ACHN (cell line): ENCODE measurements at places on chromosomes 16 and 17.

DNA sequence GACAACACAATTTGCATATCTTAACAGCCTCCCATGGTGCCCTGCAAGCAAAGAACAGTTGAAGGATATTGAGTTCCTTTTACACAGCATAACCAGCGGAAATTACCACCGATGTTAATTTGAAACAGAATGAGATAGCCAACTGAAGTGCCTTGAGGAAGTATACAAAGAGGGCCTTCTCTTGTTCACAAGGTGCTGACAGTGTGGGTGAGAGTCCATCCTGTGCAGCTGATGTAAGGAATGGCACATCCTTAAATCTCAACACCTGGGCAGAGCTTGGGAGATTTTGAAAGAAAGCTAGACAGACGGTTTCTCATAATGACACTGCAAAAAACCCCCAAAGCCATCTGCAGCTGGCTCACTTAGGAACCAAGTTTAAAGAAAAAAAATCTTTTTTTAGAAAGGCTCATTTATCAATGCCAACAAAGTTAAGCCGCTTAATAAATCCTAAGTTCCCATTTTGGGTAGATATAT lies 818.6 kb downstream of the KCNJ2 start:
- no peak for DNase-seq

GRCh38 chr17:39165178-39165840 lies 652 bp downstream of the ARL5C start:
- DNase-seq: no peak

- DNase-seq: no peak
These were observed 14.6 kb downstream of the ADCY7 start for GRCh38 chr16:50280932-50281331.

DNA sequence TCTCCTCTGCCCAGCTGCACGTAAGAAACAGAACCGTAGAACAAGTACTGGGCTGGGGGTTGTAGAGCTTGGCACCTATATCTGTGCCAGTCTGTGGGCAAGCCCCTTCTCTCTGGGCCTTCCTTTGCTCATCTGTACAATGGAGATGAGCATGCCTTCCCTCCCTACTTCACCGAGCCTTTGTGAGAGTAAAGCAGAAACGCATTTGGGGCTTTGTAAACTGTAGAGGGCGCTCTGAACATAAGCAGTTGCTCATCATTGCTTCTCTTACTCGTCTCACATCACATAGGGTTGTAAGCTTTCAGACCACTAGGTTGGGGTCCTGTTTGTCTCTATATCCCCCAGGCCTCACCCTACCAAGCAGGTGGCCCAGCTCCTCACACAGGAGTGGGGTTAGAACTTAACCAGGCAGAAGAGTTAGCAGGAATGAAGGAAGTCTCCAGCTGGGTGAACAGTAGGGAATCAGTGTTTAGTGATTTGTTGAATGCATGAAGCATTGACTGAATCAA lies 15.1 kb downstream of the SAMD14 start:
- peak; percentile 79 for DNase-seq

DNA sequence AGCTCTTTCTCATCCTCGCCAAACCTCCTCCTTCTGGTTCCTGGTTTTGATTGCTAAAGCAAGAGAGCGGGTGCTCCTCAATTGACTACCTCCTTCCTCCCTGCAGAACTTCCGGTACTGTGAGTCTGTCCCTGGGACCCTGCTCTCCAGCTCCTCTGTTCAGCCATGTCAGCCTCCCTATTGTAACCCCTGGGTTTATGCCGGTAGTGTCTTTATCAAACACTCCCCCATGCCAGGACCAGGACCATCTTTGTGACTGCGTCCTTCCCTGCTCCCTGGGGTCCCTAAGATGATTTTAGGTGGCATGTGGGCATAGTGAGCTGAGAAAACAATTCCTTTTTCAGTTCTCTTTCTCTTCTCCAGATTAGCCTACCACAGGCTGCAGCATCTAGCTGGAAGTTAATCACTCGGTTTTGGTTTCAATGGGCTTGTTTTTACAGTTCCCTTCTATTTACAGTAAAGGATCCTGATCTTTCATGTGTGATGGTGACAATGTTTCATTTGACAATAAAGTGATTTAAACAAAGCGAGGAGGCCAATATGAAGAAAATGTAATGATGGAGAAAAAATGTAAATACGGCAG lies 27.7 kb upstream of the IL21R start:
- DNase-seq: no peak

- peak; percentile 46 for DNase-seq
These were observed 25.3 kb downstream of the G6PC3 start for GRCh38 chr17:44095647-44096496.

- no peak for DNase-seq
These were observed 7.3 kb downstream of the BRIP1 start for GRCh38 chr17:61856035-61856434.

DNA sequence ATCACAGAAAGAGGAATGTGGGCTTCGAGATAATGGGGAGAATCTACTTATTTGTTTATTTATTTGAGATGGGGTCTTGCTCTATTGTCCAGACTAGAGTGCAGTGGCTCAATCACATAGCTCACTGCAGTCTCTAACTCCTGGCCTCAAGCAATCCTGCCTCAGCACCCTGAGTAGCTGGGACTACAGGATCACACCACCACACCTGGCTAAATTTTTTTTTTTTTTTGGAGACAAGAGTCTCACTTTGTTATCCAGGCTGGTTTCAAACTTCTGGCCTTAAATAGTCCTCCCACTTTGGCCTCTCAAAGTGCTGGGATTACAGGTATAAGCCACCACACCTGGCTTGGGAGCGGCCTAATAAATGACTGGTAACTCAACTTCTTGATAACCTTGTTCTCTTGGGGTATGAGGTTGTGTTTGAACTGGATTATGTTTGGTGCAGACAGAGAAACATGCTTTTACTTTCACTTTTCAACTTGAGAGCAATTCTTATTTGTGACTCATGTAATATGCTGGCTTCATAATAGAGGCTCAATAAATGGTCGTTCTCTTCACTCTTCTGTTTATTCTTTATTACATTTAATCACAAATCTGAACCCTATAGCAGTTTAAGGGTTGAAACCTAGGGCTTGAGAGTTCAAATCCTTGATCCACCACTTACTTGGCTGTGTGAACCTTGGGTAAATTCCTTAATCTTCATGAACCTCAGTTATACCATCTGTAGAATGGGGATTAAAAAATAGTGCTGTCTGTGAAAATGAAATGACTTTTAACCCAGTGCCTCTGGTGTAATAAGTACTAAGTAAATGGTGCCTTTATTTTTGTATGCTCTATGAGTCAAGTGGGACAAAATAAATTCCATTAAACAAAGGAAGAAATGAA lies 129.1 kb upstream of the HS3ST2 start:
- DNase-seq: no peak

DNA sequence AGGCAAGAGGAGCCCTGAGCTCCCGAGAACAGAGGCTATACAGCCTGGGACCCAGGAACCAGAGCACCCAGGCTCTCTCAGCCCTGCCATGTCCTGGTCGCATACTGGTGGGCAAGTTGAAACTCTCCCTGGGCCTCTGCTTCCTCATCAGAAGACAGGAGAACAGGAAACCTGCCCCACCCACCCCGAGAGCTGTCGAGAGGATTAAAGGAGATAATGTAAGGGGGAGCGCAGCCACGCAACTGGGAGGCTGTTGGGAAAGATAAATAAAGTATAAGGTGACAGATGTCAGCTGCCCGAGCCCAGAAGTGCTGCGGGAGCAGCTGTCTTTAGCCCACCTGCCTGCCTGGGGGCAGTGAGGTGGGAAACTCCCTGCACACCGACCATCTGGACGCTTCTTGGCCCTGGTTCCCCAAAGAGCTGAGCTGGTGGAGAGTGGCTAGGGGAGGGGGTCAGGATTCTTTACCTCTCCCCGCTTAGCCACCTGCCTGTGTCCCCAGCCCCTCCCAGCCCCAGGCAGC lies 6.8 kb downstream of the KIF19 start:
- DNase-seq: no peak

DNA sequence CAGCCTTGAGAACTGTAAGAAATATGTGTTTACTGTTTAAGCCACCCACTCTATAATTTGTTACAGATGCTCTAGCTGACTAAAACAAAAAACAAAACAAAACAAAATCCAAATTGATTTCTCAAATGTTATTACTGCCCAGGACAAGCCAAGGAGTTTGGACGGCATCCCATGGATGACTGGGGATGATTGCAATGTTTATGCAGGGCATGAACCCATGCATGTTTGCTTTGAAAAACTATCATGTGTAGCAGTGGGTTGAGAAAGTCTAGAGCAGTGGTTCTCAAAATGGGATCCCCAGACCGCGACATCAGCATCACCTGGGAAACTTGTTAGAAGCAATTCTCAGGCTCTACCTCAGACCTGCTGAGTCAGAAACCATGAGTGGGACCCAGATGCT lies 223.2 kb upstream of the PSMD7 start:
- DNase-seq: no peak

DNA sequence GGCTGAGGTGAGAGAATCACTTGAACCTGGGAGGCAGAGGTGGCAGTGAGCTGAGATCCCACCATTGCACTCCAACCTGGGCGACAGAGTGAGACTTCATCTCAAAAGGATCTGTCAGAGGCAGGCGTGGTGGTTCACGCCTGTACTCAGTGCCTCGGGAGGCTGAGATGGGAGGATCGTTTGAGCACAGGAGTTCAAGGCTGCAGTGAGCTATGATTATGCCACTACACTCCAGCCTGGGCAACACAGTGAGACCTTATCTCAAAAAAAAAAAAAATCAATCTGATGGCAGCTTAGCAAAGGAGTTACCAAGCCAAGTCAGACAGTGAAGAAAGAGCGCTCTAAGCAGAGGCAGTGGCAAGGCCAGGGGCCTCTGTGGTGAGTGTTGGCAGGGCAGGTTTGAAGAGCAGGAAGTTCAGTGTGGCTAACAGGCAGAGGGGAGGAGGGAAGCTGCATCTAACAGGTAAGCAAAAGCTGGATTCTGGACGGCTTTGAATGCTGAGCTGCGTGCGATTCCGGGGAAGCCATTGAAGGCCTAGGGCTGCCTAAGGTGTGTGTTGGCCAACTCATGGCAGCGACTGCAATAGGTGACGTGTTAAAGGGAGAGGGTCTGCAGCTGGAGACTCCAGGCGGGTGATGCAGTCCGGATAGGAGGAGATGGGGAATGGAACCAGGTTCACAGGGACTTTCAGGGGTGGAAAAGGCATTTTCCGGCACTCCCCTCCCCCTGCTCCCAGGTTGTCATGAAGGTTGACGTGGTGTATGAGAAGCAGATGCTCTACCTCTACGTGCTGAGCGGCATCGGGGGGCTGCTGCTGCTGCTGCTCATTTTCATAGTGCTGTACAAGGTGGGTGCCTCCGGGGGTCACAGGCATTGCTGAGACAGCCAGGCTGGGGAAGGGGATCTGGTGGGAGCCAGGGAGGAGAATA lies 7.0 kb downstream of the ZNF768 start:
- no peak for DNase-seq

DNA sequence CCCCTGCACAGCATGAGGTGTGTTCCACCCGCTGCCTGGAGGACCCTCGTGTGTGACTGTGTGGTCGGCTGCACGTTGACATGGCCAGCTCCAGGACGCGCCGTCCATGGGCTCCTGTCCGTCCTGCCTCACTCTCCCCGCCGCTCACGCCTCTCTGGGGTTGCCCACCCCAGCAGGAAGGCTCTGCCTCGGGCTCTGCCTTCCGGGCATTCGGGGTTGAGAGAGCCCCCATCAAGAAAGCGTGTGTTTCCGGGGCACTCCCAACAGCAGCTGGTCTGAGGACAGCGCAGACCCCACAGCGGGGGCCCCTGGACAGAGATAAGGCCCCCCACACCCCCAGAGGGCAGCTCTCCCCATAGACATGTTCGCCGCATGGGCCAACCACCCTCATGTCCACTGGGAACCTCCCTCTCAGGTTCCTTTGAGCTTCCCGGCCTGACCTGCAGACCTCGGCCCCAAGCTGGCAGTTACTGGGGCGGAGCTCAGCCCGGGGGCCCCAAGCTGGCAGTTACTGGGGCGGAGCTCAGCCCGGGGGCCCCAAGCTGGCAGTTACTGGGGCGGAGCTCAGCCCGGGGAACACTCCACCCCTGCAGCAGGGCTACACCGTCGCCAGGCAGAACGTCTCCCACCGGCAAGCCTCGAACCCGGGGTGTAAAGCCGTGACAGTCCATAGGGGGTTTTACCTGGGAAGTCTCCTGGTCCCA lies 8.4 kb upstream of the PIEZO1 start:
- no peak for DNase-seq

DNA sequence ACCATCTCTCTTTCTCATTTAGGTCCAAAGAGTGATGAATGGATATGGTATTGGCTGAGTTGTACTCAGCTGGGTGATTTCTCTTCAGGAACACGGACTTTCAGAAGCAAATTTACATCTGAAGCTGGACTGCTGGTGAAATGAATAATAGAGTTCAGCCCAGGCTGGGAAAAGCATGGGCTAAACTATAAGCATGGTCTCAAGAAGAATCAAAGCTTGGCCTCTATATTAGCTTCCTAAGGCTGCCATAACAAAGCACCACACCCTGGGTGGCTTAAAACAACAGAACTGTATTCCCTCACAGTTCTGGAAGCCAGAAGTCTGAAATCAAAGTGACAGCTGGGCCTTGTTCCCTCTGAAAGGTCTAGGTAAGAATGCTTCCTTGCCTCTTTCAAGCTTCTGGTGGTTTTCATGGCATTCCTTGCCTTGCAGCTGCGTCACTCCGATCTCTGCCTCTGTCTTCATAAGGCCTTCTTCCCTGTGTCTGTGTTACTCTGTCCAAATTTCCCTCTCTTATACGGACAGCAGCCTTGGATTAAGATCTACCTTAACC lies 89.8 kb upstream of the CES5A start:
- no peak for DNase-seq

DNA sequence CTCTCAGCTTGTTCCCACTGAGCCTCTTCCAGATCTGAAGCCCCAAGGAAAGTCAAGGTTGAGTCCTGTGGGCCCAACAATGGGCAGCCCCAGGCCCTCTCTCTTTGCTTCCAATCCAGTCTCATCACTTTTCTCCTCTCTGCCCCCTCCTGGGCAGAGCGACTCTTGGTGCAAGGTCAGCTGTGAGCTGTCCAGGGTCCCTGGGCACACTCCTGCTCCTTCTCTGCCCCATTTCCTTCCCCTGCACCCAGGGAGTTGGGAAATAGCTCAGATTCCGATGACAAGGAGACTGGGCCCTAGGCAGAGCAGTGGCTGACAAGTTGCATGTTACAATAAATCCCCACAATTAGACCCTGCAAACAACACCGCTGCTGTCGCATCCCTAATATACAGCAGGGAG lies 16.1 kb upstream of the CRHR1 start:
- no peak for DNase-seq

DNA sequence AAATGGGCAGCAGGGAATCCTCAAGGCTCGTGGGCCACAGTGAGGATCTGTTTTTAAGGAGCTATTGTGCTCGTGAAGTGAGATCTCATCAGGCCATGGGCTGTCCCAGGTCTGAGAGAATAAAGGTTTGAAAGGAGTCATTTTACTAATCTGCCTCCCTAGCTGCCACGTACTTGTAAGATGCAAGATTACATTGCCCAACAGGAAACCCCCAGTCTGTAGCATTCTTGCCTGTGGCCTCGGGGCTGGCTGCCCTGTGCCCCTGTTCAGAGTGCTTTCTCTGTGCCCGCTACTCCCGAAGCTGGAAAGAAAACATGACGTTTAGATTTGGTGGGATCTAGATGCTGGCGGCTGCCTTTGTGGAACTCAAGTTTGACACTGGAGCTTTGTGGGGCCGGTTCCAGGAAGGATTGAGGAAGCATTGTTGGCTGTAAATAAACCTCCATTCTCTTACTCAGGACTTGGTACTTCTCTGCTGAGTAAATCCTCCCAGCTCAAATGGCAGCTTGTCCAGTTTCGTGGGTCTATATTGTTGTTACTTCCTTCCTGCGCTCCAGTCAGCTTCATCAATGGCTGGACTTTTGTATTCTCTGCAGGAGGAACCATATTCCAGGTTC lies 21.2 kb downstream of the SAP30BP start:
- no peak for DNase-seq
